ENCODE measurements at places on chromosomes 7 and 10. TPM values are rescaled to one million over a fixed set of nuclear protein-coding genes. Genes with fewer than 3 reads are reported as not detected.

DNA sequence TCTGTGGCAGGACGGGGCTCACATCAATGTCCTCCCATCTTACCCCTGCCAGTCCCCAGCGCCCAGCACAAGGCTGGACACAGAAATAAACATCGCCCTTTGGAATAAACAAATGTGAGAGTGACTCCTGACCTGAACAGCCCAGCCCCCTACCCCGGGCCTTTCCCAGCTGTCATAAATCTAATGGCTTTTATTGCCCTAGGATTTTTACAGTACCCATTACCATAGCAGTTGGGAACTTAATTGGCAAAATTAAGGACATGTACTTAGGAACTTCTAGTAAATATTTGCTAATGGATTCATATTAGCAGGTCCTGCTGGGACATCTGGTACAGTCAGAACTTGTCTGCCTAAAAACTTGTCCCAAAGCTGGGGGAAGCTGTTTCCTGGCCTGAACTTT lies 76.6 kb downstream of the GLRX3 start:
- DNase-seq = no peak

The SPRN gene
- total RNA-seq = not detected

The HOGA1 gene
- total RNA-seq = 0.78 TPM

DNA sequence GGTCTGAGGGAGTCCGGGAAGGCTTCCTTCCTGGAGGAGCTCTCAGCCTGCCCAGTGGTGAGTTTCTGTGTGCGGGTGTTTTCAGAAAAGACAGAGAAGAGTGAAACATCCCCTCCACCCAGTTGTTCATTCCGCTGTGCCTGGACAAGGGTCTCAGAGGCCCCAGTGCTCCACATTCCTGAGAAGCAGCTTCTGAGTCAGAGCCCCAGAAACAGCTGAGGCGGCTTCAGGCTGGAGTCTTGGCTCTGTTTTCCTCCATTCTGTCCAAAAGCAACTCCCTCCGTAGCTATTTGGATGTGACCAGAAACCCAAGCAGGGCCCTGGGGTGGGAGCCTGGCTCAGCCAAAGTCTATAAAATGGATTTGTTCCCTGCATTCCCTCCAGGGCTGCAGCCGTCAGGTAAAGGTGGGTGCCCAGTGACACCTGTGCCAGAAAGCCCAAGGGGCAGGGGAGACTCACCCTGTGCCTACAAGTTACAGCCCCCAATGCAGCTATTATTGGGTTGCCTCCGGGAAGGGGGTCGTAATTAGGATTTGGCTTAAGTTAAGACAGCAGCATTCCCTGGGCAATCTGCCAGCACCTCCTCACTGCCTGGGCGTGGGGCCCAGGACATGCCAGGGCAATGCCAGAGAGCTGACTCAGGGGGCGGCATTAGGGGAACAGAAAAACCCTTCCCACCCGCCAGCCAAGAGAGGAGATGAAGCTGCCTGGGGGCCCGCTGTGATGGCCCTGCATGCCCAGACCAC lies 13.1 kb upstream of the CAMK2G start:
- peak; percentile 89 for DNase-seq

The SLC13A1 gene
- not detected for total RNA-seq

DNA sequence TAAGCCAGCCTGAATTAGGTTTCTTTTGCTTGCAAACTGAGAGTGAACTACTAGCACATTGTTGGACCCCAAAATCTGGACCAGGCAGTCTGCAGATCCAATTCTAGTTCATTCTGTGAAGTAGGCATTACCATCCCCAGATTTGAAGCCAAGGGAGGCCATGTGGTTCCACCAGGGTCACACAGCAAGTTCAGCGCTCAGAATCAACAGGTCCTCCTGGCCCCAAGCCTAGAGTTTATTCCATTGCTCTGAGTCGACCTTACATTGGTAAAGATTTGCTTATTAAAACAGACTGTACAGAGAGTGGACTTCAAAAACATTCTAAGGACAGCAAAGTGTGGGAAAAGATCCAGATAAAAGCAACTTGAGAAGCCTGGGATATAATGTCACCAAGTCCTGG lies 50.9 kb downstream of the AFAP1L2 start:
- peak; percentile 61 for DNase-seq

- no peak for DNase-seq
These were observed 695.5 kb upstream of the SEMA3D start for GRCh38 chr7:85882335-85882734.

The KNDC1 gene
- 2.1 TPM for total RNA-seq

The ODAD2 gene
- total RNA-seq = not detected

DNA sequence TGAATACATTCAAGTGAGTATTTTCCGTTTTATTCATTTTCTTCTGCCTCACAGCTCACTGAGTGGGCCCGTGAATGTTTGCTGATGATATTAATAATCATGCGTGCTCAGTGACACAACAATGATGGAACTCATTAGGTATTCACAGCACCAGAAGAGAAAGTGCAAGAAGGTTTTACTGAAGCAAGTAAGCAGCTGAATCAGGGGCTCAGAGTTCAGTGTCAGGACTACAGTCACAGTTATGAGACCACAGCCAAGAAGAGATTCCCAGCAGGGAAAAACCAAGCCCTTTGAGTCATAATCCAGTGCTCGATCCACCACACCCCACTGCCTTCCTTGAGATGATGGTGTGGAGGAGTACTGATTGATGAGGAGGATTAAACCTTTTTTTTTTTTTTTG lies 247.4 kb downstream of the KIAA1217 start:
- no peak for DNase-seq

The TMEM130 gene
- total RNA-seq = not detected

The HSPA12A gene
- total RNA-seq = 37.3 TPM

The COA1 gene
- total RNA-seq = 59.4 TPM

- DNase-seq = no peak
These were observed 42.7 kb downstream of the PTPN12 start for GRCh38 chr7:77579797-77580196.

The METTL27 gene
- total RNA-seq = 3.8 TPM

DNA sequence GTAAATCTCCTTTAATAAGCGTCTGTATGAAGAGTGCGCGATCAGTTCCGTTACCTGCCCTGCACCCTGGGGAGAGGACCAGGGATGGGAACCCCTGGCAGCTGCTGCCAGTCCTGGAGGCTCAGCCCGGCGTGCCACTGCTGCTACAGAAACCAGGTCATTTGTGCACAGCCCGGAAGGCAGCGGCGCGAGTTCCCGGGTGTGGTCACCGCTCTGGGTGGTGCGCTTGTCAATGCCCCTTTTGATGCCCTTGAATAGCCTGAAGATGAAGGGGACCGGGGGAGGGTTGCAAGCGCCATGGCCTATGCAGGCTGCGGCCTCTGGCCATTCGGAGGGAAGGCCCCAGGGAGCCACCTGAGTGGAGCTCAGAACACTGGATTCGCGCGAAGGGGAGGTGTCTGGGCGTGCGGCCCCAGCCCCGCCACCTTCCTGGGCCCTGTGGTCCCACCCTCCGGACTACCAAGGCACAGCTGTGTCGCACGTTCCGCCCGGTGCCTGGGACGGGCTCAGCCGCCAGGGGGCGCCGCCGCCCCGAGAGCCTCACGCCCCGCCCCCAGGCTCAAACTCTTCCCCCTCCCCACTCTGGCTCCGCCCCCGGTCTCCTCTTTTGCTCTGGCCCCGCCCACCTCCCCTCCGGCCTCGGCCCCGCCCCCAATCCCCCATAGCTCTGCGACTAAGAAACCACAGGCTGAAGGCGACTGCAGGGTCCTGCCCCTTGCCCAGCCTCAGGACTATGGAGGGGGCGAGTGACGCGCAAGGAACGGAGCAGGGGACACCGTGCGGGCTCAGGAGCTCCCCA lies 16.5 kb downstream of the AP5Z1 start:
- peak; percentile 64 for DNase-seq

DNA sequence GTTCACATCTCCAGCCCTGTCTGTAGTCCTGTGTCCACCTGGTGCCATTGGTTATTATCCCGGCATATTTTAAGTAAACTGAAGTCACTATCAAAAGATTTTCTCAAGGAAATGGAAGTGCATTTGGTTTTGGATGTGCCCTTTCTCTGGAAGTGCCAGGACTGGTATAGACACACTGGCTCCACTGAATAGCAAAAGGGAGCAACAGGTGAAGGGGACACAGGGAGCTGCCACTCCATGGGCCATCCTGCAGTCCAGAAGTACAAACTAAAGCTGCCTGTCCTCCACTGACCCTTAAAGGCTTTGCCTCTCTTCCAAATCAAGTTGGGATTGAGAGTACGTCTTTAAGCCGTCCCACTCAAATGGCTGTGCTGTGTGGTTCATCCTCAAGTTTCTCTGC lies 62.7 kb downstream of the NOC3L start:
- no peak for DNase-seq
